ENCODE measurements at places on chromosomes 5 and 9.

GRCh38 chr5:133399247-133399891 is 213.0 kb downstream of the FSTL4 start:
- no peak for DNase-seq

- DNase-seq = no peak
Measured at GRCh38 chr5:11227064-11227463, 466.0 kb upstream of the DAP start.

- no peak for DNase-seq
Measured at GRCh38 chr5:68395926-68396511, 180.5 kb downstream of the PIK3R1 start.

GRCh38 chr9:134551644-134552348 is 89.8 kb upstream of the COL5A1 start:
- no peak for DNase-seq

GRCh38 chr9:127537792-127538191 is 74.3 kb upstream of the STXBP1 start:
- DNase-seq = no peak

DNA sequence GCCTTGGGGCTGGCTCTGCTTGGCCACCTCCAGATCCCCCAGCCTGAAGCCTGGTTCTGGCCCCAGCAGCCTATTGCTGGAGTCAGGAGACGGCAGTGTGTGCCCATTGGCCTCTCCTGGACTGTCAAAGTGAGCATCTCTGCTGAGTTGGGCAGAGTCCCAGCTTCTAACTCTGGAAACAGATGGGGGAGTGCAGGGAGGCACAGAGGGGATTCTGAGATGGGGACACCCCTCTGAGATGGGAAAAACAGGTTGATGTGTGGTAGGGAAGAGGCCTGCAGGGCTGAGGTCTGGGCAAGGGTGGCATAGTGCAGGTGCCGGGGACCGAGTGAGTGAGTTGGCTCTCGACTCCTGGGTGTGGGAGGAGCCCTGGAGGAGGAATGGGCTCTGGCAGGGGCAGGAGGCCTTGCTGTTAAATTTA is 27.5 kb downstream of the PHF2 start:
- DNase-seq = no peak
